T-helper 17 cell (primary cell): ENCODE measurements at places on chromosomes 4 and X.

DNA sequence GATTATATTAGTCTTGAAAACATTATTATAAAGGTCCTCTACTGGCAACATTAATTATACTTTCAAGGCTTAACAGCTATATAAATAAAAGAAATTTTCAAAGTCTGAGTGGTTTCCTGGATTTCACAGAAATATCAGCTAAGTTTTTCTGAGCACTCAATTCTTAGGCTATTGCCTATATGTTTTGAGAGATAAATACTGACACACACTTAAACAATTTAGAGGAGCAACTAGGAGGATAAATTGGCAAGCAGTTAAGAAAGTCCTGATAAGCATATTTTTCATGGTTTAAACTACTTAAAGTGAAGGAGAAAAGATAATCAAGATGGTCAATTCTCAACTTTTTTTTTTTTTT lies 2.7 kb upstream of the MGARP start:
- DNase-seq, result no peak

DNA sequence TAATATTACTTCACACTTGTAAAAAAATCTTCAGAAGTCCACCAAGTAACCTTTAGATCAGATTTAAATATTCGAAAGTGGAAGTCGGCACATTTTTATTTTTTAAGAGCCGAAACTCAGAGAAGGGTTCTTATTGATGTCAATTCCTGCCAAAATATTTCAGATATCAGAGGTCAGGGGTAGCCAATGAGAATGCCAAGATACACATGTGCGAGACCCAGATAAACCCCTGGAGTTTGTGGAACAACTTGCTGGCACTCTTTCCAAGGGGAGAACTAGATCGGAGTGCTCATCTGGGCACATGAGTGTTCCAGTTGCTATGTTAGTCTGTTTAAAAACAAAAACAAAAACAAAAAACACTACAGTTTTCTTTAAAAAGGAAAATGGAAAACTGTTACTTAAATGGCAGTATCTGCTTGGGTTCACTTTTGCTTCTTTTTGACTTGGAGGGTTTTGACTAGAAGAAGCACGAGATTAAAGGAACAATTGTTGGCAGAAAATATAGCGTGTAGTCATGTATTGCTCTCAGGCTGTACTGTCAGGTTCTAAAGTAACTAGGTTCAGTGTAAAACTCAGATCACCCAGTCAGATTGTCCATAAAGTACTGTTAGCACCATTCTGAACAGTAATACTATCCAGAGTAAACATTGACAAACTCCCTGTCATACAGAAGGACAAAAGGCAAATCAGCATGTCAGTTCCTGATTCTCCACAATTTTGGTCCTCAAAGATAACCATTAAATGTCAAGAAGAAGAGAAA lies 188.0 kb upstream of the PACRGL start:
- DNase-seq, result no peak

- no peak for DNase-seq
Observed at GRCh38 chrX:13688384-13688957, 457 bp upstream of the RAB9A start.

GRCh38 chr4:74873545-74874301 lies 59.2 kb upstream of the PARM1 start:
- no peak for DNase-seq

GRCh38 chrX:98501426-98501825 lies 1617.7 kb downstream of the RPA4 start:
- no peak for DNase-seq

DNA sequence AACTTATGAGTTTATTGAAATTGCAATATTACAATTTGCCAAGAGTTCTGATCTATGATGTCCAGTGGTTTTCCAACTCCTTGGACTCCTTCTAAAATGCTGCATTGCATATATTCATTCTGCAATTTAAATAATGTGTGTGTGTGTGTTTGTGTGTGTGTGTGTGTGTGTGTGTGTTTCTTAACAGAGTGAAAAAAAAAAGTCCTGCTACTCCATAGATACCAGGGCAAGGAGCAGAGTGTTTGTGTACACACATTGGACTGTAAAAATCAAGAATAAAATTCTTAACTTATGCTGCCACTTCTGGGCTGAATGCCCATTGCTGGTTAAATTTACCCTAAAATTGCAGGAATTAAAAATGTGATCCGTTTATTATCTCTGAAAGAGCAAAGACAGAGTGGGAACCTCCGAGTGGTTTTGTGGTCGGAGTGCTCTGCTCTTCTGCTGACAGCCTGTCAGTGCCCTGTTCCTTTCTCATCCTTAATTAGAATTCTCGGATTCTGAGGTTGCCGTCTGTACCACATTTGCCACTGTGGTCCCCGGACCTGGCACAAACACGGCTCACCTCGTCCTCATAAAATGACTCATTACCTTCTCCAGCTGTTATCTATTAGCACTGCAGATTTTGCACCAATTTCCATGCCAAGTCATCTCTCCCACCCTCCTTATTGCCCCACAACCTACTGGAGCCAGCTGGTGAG lies 355.5 kb downstream of the KCNIP4 start:
- no peak for DNase-seq

- no peak for DNase-seq
Observed at GRCh38 chrX:23787745-23788118, 4.8 kb downstream of the SAT1 start.

DNA sequence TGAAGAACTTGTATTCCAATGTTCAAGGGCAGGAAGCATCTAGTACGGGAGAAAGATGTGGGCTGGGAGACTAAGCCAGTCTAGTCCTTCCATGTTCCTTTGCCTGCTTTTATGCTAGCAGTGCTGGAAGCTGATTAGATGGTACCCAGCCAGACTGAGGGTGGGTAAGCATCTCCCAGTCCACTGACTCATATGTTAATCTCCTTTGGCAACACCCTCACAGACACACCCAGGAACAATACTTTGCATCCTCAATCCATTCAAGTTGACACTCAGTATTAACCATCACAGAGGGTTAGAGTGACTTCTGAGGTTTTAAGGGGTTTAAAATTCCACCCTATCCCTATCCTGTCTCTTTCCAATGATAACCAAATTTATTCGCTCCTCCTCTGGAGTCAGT lies 6.5 kb downstream of the HMGN5 start:
- no peak for DNase-seq

DNA sequence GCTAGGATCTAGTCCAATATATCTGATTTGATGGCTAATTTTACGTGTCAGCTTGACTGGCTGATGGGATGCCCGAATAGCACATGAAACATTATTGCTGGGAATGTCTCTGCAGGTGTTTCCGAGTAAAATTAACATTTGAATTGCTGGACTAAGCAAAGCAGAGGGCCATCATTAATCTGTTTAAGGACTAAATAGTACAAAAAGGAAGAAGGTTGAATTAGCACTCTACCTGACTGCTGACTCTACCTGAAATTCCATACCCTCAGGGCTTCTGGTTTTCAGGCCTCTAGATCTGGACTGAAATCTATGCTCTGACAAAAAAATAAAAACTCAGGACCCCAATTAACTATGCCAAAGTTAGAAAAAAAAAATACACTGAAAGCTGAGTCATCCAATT lies 1021.9 kb downstream of the FAM133A start:
- DNase-seq, result no peak

DNA sequence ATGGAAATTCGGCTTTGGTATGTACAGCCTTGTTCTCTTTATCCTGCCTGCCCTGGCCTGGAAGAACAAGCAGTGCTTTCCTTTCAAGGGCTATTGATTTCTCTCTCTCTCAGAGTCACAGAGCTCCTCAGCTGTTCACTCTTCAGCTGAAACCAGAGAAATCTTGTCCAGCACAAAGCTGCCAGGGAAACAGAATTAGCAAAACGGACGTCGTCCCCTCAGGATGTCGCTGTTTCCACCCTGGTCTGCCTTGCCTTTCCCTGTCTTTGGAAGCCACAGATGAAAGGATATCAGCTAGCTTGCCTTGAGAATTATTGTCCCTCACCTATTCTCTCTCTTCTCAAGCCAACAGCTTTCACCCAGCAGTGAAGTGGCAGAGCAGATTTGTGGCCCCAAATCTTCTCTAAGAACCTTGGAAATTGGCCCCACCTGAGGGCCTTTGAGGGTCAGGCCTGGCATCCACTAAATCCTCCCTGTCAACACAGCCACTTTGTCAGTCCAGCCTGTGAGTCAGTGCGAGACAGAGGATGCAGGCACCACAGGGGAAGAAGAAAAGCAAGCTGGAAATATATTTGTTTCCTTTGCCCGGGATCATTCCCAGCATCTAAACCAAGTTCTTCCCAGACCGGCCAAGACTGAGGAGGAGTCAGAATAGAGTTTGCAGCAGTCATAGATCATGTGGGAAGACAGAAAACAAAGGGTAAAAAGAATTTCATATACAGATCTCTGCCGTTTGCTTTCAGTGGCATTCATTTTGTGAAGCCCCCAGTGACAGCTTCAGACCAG lies 63.8 kb upstream of the MTM1 start:
- DNase-seq, result no peak

GRCh38 chr4:67250131-67250896 lies 295.0 kb downstream of the CENPC start:
- DNase-seq, result no peak

DNA sequence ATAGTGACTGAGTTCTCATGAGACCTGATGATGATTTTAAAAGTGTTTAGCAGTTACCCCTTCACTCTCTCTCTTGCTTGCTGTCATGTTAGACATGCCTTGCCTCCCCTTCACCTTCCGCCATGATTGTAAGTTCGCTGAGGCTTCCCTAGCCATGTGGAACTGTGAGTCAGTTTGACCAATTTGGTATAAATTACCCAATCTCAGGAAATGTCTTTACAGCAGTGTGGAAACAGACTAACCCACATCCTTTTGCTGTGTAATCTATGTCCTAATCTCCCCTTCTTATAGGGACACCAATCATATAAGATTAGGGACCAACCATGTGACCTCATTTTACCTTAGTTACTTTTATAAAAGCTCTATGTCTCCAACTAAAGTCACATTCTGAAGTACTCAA lies 677.8 kb downstream of the ADGRL3 start:
- DNase-seq, result no peak

GRCh38 chr4:48074657-48075056 lies 58.1 kb downstream of the NIPAL1 start:
- DNase-seq, result no peak

DNA sequence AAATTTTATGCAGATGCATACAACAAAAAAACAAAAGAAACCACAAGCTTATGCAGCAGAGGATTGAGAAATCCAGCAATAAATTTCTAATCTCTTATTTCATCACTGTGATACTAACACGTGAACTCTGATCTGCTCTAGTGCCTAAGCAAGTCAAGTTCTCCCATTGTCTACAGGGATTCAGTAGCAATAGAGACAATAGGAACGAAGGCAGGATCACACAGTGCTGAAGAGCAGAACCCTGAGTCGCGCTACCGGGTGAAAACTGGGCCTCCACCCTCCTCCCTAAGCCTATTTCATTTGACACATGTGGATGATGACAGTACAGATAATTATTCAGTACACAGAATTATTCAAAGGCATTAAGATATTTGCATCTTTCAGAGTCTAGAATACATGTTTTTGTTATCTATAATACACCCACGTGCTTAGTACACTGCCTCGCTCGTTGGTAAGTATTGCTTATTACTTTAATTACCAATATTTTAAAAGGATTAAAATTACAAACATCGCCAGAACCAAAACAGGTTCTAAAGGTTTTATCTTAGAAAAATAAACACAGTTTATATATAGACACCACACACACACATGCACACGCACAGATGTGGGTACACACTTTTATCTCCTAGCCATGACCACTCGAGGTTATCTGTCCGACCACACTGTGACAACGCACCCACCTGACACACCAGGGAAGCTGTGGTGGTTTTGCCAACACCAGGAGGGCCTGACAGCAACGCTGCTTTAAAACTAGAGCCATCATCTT lies 60.1 kb downstream of the RFC1 start:
- DNase-seq, result no peak

DNA sequence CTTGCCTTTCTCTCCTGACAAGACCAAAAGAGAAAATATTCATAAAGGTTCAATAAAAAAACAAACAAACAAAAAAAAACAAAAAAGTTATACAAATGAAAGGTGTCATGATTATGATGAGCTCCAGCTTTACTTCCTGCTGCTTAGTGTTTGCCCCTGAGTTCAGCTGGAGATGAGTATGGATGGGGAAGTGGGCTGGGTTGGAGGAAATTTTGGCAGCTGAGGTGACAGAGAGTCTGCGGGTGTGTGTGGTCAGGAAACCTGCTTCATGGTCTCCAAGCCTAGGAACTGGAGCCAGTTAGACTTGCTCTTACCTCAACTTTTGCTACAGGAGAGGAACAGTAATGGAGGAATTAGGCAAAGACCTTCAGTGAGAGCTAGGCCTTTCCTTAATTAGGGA lies 4.3 kb upstream of the CYSLTR1 start:
- no peak for DNase-seq

DNA sequence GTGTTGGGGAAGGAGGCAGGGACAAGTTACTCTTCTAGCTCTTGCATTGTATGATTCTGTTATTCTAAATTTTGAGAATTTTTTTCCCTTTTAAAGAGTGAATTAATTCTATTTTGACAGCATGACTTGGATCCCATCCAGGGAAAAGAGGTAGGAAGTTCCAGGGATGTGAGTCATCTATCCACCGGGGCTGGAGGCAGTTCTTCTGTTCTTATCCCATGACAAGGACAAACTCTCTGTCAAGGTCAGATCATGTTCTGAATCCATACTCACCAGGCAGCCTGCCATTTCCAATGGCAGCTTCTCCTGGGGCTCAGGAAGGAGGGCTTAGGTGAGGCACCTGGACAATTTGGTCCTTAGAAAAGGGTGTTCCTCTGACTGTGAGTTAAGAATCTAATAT lies 132.0 kb upstream of the MED14 start:
- DNase-seq, result no peak

GRCh38 chr4:162909952-162910351 lies 256.7 kb downstream of the NAF1 start:
- no peak for DNase-seq

DNA sequence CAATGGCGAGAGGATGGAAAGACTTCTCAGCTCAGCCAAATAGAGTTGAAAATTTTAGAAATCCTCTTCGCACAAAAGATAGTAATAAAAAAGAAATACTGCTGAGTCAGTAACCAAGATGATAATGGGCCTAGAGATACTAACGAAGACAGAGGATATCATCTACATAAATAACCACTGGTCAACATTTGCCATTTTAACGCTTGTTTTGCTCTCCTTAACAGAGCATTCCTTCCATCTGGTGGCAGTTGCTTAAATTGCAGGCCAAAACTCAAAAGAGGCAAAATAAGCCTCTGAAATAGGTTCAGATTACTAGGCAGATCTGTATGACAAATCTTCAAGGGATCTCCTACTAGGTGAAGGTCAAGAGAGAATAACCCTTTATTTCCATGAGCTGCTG lies 51.7 kb upstream of the MCF2 start:
- no peak for DNase-seq

DNA sequence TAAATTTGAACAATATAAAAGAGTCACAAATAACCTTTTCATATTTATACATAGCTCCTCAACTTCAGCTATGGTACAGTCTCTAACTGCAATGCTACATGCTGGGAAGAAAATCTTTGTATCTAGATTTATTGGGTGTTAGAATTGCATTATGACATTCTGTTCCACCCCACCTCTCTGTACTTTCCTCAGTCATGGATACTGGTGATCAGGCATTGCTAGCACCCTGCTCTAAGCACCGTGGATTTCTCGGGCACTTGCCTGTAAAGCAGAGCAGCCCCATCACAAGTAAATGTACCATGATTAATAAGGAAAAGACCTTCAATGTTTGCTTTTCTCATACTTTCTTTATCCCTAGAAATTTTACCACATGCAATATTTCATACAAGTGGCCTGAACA lies 1028.9 kb upstream of the INTU start:
- DNase-seq, result no peak

- no peak for DNase-seq
Observed at GRCh38 chr4:142142366-142143054, 506.1 kb downstream of the IL15 start.
